ENCODE measurements at places on chromosomes 7 and 10. TPM values are rescaled to one million over a fixed set of nuclear protein-coding genes. Genes with fewer than 3 reads are reported as not detected.

Gene GPER1
- not detected for total RNA-seq

Gene BUD31
- 255 TPM for total RNA-seq

Gene TMEM72
- total RNA-seq = not detected

Gene DKK1
- total RNA-seq = 0.25 TPM

DNA sequence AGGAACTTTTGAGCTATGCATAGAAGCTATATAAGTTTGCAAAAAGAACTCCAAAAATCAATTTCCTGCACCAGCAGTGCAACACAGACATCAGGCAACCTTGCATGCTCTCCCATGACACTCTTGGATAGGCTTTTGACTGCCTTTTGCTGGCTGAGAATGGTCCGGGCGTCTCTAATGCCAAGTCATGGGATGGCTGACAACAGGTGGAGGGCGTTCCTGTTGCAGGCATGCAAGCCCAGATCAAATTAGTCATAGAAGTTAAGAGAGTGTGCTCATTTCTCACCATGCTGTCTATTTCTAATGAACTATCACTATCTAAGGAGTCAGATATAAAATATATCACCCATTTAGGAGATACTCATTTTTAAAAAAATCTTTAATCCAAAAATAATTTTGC is 8.4 kb downstream of the PLCE1 start:
- no peaks in the 10 kb centered on the region for H3K4me1 ChIP-seq
- no peaks in the 10 kb centered on the region for H3K36me3 ChIP-seq

DNA sequence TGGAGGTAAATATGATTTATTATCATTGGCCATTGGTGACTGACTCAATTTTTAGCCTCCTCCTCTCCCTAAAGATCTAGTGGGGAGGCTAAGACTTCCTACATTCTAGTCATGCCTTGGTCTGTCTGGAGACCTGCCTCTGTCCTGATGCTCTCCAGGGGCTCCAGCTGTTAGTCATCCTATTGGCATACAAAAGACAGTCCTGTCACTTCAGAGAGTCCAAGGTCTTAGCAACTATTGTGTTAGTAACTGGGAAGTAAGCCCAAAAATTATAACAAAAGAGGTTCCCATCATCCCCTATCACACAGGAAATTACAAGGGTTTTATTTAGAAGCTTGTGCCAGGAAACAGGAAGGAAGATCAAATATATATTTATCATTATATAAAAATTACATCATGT is 400.6 kb upstream of the VSTM2A start:
- H3K36me3 ChIP-seq = no peaks in the 10 kb centered on the region
- no peak overlapping the region for H3K27ac ChIP-seq
- no peak overlapping the region for H3K4me3 ChIP-seq
- DNase-seq = no peak
- H3K27me3 ChIP-seq = no peaks in the 10 kb centered on the region

- no peak overlapping the region for H3K4me3 ChIP-seq
- peaks cover 18% of the 10 kb centered on the region for H3K4me1 ChIP-seq
- no peaks in the 10 kb centered on the region for H3K27me3 ChIP-seq
- peak; percentile 46 for DNase-seq
- peak overlapping the region; percentile 40 for H3K27ac ChIP-seq
- no peaks in the 10 kb centered on the region for H3K36me3 ChIP-seq
Observed at GRCh38 chr10:25047591-25048301, 31.3 kb downstream of the THNSL1 start.

GRCh38 chr10:23376229-23376655 is 31.6 kb upstream of the C10orf67 start:
- no peak overlapping the region for H3K4me3 ChIP-seq
- H3K27me3 ChIP-seq = no peaks in the 10 kb centered on the region
- no peak overlapping the region for H3K27ac ChIP-seq
- no peak for DNase-seq
- H3K36me3 ChIP-seq = no peaks in the 10 kb centered on the region

GRCh38 chr7:106870983-106871410 is 5.9 kb downstream of the PIK3CG start:
- peak overlapping the region; percentile 41 for H3K27ac ChIP-seq
- H3K4me3 ChIP-seq = no peak overlapping the region
- no peak for DNase-seq
